Kasumi-1 (cell line): ENCODE measurements at places on chromosomes 6 and 20.

DNA sequence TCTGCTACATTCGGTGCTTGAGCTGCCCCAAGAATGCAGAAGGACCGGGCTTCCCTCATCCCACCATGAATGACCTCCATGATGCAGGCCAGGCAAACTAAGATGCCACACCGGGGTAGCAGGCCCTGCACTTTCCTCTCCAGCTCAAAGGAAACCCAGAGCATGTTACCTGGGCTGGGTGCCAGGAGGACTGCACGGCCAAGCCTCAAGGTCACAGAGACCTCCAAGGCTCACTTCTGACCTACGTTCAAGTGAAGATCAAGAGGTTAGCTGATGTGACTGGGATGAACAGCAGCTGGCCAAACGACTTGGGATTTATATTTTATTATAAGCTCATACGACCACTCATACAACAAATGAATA lies 501.8 kb downstream of the CD83 start:
- no peak for DNase-seq

DNA sequence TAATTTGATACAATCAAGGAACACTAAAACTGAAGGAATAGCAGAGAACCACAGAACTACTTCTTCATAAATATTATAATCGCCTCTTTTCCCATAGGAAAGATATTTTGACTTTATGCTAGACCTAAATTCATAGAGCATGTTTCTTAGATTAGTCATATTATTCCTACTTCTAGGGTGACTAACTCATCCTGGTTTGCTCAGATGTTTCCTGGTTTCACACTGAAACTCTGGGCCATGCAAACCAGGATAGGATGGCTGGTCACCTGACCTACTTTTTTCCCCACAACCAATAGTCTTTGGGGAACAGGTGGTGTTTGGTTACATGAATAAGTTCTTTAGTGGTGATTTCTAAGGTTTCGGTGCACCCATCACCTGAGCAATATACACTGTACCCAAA lies 42.8 kb downstream of the MMS22L start:
- no peak for DNase-seq

GRCh38 chr20:50726955-50727791 lies 4.2 kb upstream of the PARD6B start:
- no peak for DNase-seq

GRCh38 chr6:2529211-2529719 lies 221.5 kb downstream of the MYLK4 start:
- no peak for DNase-seq

DNA sequence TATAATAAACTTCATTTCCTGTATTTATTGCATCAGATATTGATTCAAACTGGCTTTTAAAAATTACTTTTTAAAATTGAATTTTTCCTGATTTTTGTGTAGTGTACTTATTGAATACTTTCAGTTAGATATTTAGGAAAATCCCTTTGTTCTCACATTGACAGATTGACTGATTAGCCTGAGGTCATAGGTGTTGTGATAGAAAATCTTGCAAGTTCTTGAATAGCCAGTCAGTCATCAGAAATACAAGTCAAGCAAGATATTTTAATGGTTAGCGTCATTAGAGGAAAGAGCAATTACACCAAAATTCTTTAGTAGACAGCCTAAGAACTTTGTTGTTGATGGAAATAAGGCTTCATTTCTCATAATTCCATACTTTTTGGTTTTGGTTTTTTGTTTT lies 3.4 kb upstream of the TMEM30A start:
- DNase-seq: no peak

GRCh38 chr6:133191323-133191722 lies 49.8 kb upstream of the EYA4 start:
- DNase-seq: no peak
